ENCODE measurements at places on chromosomes 5 and 9. TPM values are rescaled to one million over a fixed set of nuclear protein-coding genes. Genes with fewer than 3 reads are reported as not detected.
A peak's percentile ranks its signal among the peaks of the same experiment; 100 is the strongest.

- DNase-seq = no peak
Observed at GRCh38 chr9:126615245-126615790, 1.6 kb downstream of the LMX1B start.

DNA sequence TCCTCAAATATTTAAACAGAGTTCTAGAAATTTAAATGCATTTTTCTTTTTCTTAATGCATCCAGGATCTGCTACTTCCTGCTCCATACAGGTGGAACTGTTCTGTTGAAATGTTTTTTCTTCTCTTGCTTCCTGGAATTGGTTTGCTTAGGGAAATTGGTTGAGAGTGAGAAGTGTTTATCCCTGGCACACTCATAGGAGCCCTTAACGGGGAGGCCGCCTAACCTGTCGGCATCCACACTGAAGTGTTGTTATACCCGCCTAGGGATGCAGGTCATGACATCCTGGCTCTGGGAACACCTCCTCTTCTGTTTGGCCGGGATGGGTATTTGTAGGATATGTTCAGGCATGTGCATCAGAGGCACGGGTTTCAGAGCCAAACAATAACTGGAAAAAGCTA is 239.7 kb downstream of the GADD45G start:
- no peak for DNase-seq

DNA sequence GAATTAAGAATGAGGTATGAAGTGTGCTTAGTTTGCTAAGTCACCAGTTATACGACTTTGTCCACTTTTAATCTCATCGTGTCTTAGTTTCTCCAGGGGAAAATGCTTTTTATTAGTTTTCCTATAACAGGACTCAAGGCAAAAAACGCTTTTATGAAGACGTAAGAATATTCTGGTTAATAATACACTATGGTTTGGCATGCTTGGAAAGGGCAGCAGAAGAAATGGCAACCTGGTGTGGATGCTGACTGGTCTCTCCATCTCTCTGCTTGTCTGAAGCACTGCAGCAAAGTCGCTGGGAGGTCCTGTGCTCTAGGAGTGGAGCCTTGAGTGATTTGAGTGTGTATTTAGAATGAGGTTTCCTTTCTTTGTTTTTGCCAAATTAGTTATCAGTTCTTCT is 78.8 kb downstream of the ZSWIM6 start:
- no peak for DNase-seq

- peak; percentile 55 for DNase-seq
Observed at GRCh38 chr5:88879724-88880123, 3.3 kb downstream of the MEF2C start.

GRCh38 chr9:79123415-79123814 is 448.4 kb upstream of the TLE4 start:
- DNase-seq = no peak

DNA sequence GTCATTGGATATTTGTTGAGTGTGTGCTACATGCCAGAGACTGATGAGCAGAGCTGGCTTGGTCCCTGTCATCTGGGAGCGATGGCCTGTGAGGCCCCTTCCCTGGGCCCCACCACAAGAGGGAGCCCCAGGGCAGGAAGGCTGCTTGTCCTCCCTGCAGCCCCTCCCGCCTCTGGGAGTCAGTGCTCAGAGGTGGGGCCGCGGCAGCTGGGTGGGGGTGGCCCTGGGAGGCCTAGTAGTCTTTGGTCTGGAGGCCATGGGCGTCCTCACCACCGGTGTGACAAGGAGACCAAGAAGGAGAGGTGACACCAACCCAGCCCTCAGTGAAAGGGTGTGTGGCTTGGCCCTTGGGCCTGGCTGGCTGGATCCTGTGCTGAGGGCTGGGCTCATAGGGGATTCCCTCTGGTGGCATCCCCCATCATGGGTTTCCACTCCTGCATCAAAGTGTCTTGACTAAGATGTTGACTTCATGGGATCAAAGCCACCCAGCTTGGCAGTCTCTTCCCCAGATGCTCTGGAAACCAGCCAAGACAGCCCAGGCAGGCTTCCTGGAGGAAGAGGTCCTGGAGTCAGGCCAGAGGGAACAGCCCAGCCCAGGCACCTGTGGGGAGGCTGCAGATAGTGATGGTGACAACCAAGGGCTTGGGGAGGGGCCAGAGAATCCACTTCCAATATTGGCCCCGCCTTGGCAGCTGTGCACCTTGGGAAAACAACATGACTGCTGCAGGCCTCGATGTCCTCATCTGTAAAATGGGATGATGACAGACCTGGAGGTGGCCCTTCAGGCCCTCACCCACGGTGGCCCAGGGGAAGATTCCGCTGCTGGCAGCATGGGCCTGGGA is 166.7 kb downstream of the GAPVD1 start:
- DNase-seq = no peak

Gene PCDHAC1
- 9.5 TPM for total RNA-seq

Gene HEMGN
- total RNA-seq = not detected

Gene F2R
- 221 TPM for total RNA-seq

Gene PARP8
- not detected for total RNA-seq
